ACHN (cell line): ENCODE measurements at places on chromosomes 3 and 15.
A peak's percentile ranks its signal among the peaks of the same experiment; 100 is the strongest.

GRCh38 chr3:11021611-11022011 is 29.1 kb downstream of the SLC6A1 start:
- DNase-seq: no peak

DNA sequence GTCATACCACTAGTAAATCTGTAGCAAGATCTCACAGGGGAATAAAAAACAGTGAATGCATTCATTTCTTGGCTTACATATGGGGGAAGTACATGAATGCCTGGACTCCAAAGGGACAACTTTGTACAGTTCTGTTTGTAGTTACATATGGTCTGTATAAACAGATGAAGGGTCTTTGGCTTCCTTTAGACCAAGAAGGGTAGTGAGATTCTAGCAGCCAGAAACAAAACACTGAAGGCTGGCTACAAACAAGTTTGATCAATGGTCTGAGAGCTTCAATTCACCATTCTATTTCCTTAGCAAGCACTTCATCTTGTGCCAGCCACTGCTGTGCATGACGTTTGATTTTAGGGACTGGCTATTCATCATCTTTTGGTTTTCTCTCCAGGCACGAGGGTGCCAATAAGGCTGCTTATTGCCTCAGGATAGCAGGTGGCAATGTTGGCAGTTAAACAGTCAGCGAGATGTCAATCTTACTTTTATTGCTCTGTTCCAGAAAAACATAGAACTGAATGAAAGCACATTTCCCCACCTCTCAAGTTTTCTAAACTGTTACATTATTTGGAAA is 313.7 kb upstream of the COL8A1 start:
- no peak for DNase-seq

DNA sequence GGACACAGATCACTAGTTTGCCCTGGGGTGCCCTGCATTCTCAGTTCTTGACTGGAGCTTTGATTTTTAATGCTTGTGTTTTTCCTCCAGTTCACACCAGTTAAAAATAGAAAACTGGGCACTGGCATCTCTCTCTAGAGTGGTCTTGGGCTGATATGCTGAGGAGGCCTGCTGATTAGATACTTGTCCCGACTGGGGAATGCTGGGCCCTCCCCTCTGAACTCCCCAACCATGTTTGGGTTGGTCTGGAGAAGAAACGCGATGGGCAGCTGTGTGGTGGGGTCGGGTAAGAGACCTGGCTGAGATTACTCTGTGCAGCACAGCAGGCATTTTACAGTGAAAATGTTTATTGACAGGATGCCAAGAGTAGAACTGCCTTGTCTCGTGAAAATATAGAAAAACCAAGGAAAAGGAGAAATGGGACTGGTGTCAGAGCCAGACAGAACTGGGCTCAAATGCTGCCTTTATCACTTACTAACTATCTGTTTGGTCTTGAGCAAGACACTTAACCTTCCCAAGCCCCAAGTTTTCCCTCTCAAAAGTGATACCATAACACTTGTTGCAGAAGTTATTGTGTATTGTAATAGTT is 1.6 kb upstream of the ACTC1 start:
- no peak for DNase-seq

- DNase-seq: no peak
Measured at GRCh38 chr3:22632536-22632935, 570.6 kb upstream of the UBE2E2 start.

- no peak for DNase-seq
Measured at GRCh38 chr15:50916400-50916799, 7.9 kb downstream of the AP4E1 start.

- DNase-seq: no peak
Measured at GRCh38 chr3:88189361-88189810, 39.6 kb downstream of the C3orf38 start.

DNA sequence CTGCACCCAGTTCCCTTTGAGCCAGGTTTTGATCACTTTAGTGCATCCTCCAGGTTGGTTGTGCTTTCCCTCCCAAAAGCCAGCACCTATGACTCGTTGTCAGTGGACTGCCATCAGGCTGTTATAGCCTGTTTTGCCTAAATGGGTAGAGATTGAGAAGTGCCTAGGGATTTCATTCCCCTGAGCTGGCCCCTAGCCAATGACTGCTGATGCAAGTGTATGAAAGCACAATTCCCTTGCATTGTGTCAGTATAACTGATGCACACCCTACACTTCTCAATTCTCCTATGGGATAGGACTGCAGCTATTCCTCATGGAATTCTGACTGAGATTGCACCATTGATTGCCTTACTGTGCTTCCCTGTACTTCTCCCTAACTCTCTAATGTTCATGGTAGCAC is 102.1 kb upstream of the ARPP21 start:
- DNase-seq: no peak

GRCh38 chr3:1534252-1534651 is 441.4 kb downstream of the CNTN6 start:
- DNase-seq: no peak

GRCh38 chr3:193734737-193735366 is 141.8 kb downstream of the OPA1 start:
- DNase-seq: no peak

DNA sequence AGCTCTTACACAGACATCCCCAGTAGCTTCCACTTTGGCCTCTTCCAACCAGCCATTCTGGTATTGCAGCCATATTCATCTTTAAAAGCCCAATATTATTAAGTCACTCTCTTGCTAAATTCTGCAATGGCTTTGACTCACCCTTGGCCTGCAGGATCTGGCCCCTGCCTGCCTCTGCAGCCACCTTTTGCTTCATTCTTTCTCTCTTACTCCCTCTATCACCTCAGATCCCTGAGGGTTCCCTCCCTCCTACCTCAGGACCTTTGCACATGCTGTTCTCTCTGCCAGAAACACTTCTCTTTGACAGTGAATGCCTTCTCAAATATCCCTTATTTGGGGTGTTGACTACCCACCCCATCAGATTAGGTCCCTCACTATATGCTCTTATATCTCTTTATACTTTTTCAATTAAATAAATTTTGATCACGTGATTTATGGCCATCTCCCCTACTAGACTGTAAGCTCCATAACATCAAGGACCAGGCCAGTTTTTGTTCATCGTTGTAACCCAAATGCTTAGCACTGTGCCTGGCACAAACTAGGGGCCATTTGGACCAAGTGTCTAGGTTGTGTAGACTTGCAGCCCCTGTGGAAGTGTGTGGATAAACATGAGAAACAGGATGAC is 32.3 kb upstream of the UBE2Q2 start:
- DNase-seq: no peak

GRCh38 chr15:47506329-47507100 is 210.8 kb upstream of the SEMA6D start:
- DNase-seq: no peak

- DNase-seq: no peak
Measured at GRCh38 chr3:94928921-94929320, 866.1 kb downstream of the NSUN3 start.

GRCh38 chr15:80709542-80709941 is 14.4 kb downstream of the ABHD17C start:
- no peak for DNase-seq

GRCh38 chr3:141505166-141505565 is 18.3 kb downstream of the RASA2 start:
- no peak for DNase-seq

DNA sequence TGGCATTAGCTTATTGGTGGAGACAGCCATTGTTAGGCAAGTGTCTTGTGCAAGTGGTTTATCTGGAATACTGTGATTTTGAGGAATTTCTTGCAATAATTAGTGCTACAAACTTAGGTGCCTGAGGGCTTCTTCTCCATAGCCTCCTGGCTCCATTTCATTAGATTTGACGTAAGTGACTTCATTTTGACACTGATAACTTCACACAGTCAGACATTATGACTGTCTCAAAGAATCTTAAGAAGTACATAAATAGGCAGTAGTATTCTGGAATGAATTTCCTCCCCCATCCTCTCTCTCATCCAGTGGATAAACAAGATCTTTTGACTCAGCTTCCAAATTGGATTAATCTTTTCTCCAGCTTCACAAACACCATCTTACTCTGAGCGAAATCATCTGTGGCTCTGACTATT is 19.0 kb downstream of the ARL14 start:
- DNase-seq: no peak

- DNase-seq: peak; percentile 28
Measured at GRCh38 chr3:64667138-64667537, 20.7 kb downstream of the ADAMTS9 start.

- no peak for DNase-seq
Measured at GRCh38 chr3:142337994-142338393, 109.8 kb downstream of the XRN1 start.

- peak; percentile 69 for DNase-seq
Measured at GRCh38 chr3:48232734-48233133, 8.2 kb upstream of the ZNF589 start.

- DNase-seq: no peak
Measured at GRCh38 chr3:27614592-27614991, 107.5 kb downstream of the EOMES start.

DNA sequence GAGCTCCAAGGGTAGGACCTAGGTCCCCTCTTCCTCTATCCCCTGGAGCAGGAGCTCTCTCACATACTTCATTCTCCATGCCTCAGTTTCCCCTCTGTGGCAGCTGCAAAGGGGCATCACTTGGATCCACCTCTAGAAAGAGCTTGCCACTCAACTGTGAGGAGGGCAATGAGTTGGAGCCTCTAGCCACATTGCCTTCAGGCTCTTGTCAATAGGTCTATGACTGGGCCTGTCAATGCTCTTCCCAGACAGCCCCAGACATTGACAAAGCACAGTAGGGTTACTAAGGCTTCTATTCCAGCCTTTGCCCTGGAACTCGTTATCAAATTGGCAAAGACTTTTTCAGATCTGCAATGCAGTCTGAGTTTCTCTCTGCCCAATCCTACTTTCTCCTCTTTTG is 4.4 kb upstream of the VIPR1 start:
- DNase-seq: no peak

DNA sequence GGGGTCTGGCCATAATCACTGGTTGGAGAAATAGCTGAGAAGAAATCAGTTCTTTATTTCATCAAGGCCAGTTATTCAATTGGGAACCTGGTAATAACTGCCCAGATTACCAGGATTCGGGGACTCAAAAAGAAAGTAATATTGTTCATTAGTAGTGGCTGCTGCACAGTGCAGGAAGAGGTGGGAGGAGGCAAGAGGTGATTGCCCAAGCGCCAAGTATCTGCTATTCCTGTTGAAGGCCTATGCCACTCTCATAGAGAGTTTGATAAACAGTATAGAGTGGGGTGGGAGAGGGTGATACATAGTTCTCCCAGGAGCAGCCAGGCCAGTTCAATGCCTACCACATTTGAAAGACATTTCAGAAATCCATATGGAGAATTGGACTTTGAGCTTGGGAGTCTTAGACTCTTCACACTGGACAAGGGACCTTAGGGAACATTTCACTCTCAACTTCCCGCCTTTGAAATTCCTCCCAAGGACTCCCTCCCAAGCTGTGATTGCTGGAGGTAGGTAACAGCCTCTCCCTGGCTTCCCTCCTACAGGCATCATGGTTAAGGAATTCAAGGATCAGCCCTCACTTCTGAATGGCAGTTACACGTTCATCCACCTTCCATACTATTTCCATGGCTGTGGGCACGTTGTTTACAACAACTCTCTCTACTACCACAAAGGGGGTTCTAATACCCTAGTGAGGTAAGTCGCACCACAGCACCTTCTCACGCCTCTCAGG is 59.8 kb downstream of the GLDN start:
- DNase-seq: no peak

DNA sequence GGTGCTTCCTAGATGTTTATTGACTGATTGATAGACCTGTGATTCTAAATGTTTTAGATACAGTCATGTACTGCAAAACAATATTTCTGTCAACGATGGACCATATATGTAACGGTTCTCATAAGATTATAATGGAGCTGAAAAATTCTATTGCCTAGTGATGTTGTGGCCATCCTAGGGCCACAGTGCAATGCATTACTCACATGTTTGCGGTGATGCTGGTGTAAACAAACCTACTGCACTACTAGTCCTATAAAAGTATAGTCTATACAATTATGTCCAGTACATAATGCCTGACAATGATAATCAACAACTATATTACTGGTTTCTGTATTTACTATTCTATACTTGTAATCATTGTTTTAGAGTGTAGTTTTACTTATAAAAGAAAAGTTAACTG is 46.8 kb downstream of the CHST2 start:
- no peak for DNase-seq

GRCh38 chr15:39344662-39345141 is 236.2 kb upstream of the THBS1 start:
- no peak for DNase-seq

GRCh38 chr3:373193-373779 is 176.7 kb downstream of the CHL1 start:
- DNase-seq: no peak

- no peak for DNase-seq
Measured at GRCh38 chr15:92316586-92317295, 76.9 kb upstream of the ST8SIA2 start.

DNA sequence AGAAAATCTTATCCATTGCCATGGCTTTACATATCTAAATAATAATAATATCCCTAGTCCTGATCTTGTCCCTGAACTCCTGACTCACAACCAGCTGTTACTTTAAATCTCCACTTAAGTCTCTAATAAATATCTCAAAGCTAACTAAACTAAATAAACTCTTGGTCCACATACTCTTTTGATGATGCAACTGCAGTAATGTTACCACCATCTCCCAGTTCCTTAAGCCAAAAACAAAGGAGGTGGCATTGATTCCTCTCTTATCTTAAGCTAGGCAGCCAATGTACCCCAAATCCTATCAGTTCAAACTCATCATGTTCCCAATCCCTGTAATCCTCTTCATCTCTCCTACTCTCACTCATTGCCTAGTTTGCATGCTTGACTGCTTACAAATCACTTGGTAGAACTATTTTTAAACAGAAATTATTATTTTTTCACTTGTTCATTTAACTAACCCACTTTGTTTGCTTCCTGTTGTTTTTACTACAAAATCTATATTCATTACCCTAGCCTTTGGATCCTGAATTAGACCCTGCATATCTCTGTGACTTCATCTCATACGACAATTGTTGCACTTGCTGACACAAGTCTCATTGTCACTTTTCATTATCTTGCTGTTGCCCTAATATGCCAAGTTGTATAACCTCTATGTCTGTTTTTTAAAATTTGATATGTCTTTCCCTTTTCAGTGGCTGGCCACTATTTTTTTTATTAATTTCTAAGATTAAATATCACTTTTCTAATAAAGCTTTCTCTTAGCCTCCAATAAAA is 462.2 kb downstream of the ZPLD1 start:
- no peak for DNase-seq

DNA sequence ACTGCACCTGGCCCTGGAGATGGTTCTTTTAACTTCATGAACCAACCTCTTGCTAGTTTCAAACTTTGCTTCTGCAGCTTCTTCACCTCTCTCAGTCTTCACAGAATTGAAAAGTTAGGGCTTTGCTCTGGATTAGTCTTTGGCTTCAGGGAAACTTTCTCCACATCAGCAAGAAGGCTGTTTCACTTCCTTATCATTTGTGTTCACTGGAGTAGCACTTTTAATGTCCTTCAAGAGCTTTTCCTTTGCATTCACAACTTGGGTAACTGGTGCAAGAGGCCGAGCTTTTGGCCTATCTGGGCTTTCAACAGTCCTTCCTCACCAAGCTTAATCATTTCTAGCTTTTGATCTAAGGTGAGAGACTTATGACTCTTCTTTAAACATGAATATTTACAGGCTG is 15.7 kb upstream of the TM2D3 start:
- no peak for DNase-seq

GRCh38 chr3:69033470-69033869 is 18.7 kb downstream of the TMF1 start:
- DNase-seq: no peak

- no peak for DNase-seq
Measured at GRCh38 chr3:138850151-138850550, 15.4 kb upstream of the PIK3CB start.

- no peak for DNase-seq
Measured at GRCh38 chr3:147793841-147794240, 384.7 kb downstream of the ZIC1 start.
